ENCODE measurements at places on chromosomes 16 and 17.
A peak's percentile ranks its signal among the peaks of the same experiment; 100 is the strongest.

DNA sequence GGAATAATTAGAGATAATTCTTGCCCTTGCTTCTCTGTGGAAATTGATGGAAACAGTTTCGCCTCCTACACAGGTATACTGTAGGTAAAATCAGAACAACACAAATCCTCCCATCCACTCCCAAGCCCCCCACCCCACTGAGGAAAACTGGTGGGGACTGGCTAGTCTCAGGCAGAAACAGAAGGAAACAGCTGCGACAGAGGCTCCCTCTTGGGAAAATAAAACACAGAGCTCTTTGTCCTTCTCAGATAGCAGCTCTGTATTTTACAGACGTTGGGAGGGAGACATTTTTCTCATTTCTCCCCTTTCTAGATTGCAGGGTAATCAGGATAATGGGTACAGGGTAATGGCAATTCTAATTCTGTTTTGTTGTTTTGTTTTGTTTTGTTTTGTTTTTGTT is 1.1 kb downstream of the SLFN13 start:
- DNase-seq = no peak

DNA sequence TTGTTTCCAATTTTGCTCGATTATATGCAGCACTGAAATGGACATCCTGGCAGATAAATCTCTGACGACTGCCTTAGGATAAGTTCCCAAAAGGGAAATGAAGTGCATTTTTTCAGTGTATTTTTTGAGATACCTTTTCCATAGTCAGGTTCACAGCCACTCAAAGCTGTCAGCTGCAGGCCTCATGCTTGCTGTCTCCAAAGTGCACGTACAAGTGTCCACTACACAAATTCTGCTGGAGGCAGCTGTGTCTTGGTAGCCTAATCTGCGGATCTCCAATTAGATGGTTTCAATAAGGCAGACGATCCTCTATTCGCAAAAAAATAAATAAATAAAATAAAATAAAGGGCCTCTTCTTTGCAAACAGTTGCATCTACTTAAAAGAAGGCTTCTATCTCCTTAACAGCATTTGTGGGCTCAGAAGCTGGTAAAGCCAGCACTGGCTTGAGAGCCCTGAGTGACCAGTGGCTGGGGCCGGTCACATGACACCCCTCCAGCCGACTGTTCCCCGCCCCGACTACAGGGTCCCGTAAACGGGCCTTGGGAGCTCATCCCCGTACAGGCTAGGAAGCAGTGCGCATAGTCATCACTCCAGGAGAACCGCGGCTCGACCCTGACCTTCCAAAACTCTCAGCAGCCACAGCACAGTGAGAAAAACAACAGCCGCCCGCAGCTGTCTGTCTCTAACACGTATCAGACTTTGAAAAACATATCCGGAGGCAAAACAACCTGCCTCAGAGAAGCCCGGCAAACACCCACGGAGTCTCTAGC is 18.8 kb downstream of the RPH3AL start:
- DNase-seq = peak; percentile 69

- no peak for DNase-seq
These were observed 21.5 kb downstream of the DCAKD start for GRCh38 chr17:45029758-45030423.

- DNase-seq = no peak
These were observed 669 bp downstream of the MIEF2 start for GRCh38 chr17:18261146-18261515.

- DNase-seq = no peak
These were observed 201.6 kb downstream of the TMEM114 start for GRCh38 chr16:8388684-8389083.

DNA sequence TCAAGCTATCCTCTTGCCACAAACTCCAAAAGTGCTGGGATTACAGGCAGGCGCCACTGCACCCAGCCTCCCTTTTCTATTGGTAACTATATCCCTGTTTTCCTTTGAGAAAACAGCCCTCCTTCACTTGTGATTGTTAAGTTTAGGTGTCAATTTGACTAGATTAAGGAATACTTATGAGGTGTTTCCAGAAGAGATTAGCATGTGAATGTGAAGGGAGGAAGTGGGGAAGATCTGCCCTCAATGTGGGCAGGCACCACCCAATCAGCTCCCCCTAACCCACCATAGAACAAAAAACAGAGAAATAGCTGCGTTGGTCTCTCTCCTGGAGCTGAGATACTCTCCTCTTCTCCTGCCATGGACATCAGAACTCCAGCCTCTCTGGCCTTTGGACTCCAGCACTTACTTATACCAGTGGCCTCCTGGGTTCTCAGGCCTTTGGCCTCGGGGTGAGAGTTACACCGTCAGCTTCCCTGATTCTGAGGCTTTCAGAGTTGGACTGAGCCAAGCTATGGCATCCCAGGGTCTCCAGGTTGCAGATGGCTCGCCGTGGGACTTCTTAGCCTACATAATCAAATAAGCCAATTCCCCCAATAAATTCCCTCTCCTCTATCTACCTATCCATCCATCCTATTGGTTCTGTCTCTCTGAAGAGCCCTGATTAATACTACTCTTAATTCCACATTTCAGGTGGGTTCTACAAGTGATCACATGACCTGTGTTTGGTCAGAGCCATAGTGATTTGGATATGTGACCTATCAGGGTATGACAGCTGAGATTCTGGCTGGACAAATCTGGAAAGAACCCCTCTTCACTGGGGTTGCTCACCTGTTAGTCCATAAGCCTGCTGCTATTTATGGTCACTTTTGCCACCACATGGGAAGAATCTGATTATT is 12.0 kb upstream of the STAT3 start:
- DNase-seq = no peak

DNA sequence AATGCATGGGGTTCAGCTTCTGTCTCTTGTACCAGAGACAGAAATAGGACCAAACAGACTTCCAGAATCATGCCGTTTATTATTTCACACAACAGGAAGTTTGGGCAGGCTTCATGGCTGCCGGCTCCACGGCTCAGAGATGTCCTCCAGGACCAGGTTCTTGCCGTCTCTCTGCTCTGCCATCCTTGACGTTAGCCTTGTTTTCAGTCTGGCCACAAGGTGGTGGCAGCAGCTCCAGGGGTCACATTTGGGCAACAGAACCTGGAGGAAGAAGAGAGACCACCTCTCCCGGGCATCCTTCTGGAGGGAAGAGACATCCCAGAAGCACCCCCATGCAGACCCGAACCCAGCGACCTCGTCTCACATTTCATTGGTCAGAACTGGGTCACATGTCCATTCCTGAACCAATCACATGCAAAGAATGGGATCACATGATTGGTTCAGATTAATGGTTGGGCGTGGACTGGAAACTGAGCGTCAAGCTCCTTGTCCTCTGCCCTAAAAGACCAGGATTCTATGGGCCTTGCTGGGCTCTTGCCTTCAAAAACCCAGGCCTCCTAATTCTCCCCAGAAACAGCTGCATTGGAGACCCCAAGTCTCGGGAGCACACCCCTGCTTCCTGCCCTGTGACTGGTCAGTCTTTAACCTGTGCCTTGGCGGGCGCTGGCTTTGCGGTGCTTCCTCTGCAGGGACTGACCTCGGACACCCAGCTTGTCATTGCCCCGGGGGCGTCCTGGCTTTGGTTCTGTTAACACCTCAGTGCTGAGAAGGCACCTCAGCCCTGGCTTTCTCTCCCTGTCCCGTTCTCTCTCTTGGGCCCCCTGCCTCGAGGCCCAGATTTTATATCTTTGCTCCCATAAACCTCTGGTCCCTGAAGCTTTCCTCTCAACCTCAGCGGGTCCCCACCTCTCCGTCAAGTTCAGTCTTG is 63.3 kb downstream of the IRF8 start:
- no peak for DNase-seq

- DNase-seq = no peak
These were observed 1726.1 kb downstream of the TP53TG3F start for GRCh38 chr16:35185366-35186044.

DNA sequence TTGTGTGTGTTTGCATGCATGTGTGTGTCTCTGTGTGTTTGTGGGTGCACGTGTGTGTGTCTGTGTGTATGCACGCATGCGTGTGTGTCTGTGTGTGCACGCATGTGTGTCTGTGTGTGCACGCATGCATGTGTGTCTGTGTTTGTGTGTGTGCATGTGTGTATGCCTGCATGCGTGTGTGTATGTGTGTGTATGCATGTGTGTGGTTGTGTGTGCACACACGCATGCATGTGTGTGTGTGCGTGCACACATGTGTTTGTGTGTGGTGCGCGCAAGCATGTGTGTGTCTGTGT is 239.9 kb upstream of the TNRC6C start:
- DNase-seq = no peak

DNA sequence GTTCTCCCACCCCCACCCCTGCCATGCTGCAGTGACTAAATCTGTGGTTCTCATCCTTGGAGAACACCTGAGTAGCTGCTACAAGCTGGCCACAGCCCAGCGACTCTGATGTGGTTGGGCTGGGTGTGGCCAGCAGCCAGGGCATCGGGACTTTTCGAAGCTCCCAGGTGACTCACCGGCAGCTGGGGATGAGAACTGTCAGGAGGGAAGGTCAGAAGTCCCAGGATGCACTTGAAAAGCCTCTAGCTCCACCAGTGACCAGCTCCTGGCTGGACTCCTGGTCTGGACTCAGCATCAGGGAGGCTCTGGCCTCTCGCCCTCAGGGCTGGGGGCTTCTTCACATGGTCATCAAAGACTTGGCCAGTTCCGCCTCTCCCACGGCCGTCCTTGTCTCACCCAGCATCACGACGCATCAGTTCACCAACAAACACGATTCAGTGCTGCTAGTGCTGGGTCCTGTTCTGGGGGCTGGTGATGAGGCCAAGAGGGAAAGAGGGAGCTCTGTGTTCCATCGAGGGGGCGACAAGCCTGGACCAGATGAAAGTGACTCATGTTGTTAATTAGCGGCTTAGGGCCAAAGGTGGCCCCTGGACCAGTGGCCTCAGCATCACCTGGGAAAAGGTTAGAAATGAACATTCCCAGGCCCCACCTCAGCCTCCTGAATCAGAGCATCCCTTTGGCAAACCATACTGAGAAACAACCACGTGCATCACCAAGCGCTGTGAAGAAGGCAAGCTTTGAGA is 3.9 kb upstream of the C17orf99 start:
- DNase-seq = no peak

- no peak for DNase-seq
These were observed 6.1 kb downstream of the PRSS36 start for GRCh38 chr16:31143694-31144148.

DNA sequence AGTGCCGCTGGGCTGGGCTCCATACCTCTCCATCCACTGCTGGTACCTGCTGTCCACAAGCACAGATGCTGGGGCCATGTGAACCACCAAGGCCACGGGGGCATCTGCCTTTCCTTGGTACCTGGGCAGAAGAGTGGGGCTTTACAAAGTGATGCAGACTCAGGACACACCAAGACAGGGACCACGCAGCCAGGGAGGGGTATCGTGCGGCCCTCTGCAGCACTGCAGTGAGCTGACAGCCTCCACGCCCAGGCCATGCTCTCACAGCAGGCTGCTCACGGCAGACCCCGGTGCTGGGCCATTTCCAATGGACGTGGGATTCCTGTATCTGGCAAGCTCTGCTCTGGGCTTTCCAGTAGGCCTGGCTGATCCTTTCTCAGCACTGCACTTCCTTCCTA is 14.4 kb downstream of the ELAC2 start:
- no peak for DNase-seq

- DNase-seq = no peak
These were observed 89.8 kb downstream of the SHISA6 start for GRCh38 chr17:11330826-11331225.

- DNase-seq = no peak
These were observed 9.1 kb upstream of the SCNN1B start for GRCh38 chr16:23293016-23293415.

DNA sequence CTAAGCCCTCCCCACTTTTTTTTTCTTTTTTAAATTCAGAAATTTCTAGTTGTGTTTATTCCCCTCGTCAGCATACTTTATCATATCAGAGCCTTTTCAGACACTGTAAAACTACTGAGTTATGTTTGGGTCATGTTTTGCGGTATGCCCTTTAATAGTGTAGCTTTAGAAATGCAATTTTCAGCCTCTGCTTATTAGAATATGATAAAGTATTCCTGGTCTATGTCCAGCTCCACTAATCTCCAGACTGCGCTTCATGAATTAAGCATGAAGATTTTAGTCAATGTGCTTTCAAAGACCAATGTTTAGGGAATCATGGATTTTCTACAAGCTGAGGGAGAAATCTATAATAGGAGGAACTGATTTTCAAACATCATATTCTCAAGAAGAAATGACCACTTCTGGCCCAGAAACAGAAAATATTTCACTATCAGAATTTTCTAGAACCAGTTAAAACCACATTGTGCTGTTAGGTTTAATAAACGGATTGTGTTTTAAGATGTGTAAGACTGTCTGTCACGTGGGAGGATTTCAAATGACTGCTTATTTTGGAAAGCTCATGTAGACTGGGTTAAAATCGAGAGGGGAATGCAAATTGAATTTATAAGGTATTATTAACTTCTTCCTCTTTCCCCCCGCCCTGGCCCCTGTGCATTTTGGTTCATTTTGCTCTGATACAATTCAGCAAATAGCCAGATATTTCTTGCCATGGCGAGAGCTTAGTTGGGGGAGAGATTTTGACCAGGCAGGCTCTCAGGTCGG is 498.5 kb downstream of the WWOX start:
- no peak for DNase-seq

DNA sequence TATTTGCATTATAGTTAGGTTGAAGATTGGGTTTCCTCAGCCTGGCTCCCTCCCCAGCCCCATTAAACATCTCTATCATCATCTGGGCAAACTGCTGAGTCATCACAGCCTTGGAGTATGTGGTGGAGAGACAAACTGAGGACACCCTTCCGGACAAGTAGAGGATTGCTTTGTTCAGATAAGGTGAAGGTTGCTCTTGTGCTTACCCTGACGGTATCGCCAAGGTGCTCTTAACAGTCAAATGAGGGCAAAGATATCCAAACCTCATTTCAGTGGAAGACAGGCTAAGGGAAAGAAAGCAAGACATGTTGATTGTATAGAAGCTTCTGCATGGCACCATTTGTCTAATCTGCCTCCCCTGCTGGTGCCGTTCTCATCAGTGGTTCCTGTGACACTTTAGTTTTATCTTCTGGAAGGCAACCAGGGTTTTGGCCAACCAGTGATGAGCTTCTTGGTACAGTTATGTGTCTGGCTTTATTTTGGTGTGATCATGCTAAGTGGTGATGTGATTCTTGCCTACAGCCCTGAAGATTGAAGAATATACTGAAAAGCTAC is 56.9 kb upstream of the LGALS9 start:
- DNase-seq = no peak

DNA sequence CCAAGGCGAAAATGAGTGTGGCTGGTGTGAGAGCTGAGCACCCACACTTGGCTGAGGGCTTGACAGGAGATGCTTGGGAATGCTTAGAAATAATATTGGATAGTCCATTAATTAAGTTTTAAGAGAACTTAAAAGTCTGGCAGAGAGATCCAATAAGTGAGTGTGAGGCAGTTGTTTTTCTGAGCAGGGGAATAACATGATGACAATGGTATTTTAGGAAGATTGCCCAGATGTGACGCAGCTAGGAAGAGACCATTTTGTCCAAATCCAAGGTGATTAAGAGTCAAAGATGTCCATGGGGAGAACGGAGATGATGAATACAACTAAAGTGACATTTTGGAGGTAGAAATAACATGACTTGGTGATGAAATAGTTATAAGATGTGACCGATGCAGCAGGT is 102.8 kb upstream of the AXIN2 start:
- no peak for DNase-seq

All from hippocampal formation (tissue), 2 donors.